ENCODE measurements at places on chromosomes 12 and 14. TPM values are rescaled to one million over a fixed set of nuclear protein-coding genes. Genes with fewer than 3 reads are reported as not detected.

DPPA3 gene
- not detected for total RNA-seq

LMNTD1 gene
- not detected for total RNA-seq

PPP1R13B gene
- 22.6 TPM for total RNA-seq

KRT79 gene
- total RNA-seq: not detected

NYNRIN gene
- 0.06 TPM for total RNA-seq

MIP gene
- not detected for total RNA-seq

TAS2R42 gene
- total RNA-seq: not detected
